ENCODE measurements at places on chromosomes 1 and 21. TPM values are rescaled to one million over a fixed set of nuclear protein-coding genes. Genes with fewer than 3 reads are reported as not detected.
A peak's percentile ranks its signal among the peaks of the same experiment; 100 is the strongest.

DNA sequence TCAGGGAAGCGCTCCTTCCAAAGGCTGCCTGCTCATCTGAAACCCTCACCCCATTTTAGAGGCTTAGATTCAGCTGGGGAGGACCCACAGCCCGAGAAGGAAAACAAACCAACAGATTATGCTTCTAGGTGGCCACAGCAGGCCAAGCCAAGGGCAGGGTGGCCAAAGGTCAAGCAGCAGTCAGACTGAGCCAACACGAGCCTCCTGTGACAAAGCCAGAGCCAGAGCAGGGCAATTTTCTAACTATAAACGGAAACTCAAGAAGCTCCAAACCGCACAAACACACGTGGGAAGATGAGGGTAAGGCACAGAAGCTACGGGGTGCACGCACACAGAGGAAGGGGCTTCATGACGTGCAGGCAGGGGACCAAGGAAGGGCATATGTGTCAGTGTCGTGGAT lies 64.1 kb downstream of the PLEKHA6 start:
- DNase-seq, result peak; percentile 88

DNA sequence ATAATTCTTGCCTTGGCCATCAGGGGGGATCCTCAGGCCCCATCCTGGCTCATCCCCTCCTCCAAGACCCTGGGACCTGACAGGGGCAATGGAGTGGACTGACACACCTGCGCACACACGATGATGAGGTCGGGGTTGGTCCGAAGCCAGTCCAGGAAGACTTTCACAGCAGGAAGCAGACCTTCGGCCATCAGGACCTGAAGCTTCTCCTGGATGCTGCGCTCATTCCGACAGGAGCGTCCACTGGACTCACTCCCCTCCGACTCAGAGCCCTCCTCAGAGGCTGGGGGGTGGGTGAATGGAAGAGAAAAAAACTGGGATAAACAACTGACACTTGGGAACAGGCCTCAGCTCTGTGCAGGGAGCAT lies 15.4 kb upstream of the PAQR6 start:
- DNase-seq, result no peak

DNA sequence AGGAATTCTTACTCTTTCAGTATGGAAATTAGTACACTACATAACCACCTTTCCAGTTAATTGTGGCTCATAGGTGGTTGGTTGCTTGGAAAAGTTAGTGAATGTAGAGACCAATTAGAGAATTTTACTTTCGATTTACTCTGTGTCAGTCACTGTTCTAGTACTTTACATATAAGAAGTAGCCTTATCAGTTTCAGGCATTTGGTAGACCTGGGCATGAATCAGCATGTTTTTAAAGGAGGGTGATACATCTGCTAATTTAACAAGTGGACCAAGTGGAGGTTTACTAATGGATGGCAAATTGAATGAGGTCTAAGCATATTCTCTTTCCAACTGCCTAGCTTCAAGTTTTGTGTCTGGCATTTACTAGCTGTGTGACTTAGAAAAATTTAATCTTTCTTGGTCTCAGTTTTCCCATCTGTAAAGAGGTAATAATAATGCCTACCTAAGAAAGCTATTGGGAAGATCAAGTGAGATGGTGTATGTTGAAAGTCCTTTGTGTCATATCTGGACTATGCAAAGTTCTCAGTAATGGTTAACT lies 1158.6 kb downstream of the PLA2G4A start:
- DNase-seq, result no peak

Gene LMOD1
- total RNA-seq, result 0.13 TPM

- DNase-seq, result no peak
Measured at GRCh38 chr1:178048883-178049282, 45.0 kb upstream of the RASAL2 start.

DNA sequence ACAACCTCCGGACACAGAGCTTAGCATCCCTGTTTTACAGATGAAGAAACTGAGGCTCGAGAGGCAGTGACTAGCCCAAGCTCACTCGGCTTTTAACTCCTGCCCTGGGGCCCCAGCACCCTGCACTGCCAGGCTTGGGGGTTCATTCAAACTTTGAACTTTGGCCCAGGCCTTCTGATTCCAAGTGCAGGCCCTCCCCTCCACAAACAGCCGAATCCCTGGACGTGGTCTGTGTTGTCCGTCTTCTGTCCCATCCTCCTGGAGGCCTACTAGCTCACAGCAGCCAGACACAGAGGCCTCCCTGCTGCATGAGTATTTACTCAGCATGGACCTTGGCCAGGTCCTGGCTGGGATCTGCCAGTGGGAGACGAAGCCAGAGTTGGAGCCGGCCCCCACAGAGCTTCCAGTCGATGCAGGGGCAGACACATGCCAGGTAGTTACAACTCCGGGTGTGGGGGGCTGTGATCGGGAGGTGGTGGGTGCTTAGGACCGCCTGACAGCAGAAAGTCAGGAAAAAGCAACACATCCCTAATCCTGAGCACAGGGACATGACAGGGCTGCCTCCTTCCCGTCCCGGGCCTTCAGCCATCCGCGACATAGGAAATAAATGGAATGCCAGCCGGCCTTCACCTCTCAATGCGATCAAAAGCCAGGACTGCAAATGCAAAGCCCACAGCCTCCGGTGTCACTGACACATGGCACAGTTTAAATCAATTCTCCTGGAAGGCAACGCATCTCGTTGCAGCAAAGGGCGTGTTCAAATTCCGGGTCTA lies 7.4 kb downstream of the IFFO2 start:
- no peak for DNase-seq

Gene IQCC
- 2.3 TPM for total RNA-seq

Gene LHX8
- total RNA-seq, result not detected

DNA sequence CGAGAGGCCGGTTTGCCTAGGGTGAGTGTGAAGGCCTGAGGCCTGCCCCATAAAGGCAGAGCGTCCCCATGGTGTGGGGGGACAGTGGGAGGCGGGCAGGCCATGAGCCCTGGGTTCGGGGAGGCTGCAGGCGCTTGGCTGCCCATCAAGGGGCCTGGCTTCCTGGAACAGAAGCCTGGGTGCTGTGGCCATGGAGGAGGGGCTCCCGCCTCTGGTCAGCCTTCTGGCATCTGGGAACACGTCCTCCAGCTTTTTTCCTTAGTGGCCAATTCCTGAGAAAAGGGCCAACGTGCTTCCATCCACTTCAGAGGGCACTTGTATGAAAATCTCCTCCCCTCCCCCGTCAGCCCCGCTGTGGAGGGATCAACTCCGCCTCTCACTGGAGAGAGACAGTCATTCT lies 58.7 kb downstream of the PRDM16 start:
- DNase-seq, result no peak

DNA sequence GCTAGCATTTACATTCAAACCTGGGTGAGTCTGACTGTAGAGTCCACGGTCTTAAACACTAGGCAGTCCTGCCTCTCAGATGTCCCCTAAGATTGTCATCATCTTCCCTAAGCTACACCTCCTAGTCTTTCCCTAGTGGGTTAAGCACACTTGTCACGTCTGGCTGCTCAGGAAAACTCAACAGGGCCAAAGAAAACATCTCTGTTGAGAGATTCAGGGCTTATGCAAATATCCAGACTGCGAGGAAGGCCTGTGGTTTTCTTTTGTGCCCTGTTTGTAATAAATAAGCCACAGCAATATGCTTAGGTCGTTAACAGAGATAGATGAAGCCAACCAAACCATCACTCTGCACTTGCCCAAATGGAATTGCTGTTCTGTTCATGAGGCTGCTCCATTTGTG lies 472.6 kb upstream of the DEPDC1 start:
- no peak for DNase-seq

DNA sequence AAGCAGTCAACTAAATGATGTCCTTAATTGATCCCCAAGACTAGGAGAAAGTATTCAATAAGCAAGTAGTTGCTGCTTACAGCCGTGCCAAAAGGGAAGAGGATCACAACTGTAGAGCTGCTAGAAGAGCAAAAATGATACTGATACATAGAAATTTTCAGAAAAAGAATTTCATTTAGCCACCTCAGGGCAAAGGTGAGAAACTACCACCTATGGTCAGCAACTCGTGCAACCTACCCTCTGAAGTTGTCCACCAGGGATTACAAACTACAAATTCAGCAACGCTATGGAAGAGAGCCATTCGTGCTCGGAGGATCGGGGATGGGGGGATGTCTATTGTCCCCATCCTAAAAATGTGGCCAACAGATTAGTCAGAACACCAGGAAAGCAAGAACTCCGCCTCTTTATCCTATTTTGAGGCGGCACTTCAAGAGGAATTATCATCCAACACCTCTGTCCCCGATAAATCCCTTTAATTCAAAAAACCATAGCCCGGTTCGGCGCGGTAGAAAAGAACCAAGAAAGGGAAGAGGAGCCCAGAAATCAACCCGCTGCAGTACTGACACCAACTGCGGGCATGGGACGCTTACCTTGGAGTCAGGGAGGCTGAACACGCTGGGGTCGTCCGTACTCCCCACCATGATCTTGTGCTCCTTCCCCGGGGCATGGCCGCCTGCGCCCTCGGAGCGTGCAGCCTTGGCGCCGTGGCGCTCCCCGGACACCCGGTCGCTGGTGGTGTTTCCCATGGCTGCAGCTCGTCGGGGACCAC lies 687 bp downstream of the PRKAB2 start:
- DNase-seq, result no peak

GRCh38 chr1:6586404-6586816 lies 6.6 kb downstream of the ZBTB48 start:
- DNase-seq, result no peak

Gene GSTM1
- 1.1 TPM for total RNA-seq

DNA sequence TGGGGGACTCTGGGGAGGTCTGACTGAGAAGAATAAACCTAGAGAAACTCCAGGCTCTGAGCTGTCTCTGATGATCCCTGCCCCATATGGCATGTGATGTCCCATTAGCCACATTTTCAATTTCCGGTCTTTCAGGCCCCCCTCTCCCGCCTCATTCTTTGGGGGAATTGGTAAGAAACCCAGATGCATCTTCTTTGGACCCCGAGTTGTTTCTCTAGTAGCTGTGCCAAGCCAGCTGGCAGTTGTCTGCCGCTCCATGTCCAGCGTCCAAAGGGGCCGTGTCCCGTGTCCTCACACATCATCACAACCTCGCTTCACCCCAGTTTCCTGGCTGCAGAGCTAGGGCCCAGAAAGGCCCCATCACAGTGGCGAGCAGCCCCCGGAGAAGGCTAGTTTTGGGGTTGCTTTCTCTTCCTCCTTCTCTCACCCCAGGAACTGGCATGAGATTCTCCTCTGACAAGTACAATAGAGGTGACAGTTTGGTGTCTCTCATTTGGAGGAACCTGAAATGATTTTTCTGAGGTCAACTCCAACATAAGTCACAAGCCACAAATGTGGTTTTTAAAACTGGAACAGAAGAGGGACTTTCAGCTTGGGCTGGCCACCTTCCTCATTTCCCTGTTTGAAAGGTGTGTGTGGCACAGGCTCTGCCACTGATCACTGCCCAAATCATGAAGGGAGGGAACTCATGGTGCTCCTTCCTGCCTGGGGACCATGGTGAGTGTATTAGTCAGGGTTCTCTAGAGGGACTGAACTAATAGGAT lies 6.4 kb upstream of the GPR157 start:
- DNase-seq, result no peak

Gene CA6
- total RNA-seq, result not detected

DNA sequence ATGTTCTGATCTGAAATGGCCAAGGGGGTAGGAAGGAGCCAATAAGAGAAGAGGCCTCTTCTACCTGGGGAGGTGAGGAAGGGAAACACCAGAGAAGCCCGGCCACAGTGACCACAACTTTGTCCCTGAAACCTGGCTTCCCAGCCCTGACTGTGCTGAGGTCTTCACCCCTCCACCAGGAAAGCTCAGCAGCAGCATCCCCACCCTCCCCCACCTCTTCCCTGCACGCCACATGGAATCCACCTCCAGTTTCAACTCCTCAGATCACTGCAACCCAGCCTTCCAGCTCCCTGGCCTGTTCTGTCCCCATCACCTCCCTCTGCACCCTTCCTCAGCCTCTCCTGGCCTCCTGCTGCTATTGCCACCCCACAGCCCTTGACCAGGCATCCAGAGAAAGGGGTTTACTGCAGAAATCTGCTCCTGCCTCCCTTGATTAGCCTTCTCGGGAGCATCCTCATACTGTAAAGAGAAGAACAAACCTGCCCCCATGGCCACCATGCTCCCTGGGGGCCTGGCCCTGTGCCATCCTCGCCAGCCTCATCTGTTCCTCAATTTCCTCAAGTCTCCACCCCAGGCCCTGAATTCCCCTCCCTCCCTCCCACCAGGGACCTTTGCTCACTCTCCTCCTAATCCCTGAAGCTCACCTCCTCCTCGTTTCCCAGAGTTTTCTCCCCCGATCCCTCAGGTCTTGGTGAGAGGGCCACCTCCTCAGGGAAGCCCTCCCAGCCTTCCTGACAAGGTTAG lies 450.9 kb downstream of the MATN1 start:
- no peak for DNase-seq

GRCh38 chr1:201444792-201445191 lies 23.3 kb upstream of the TNNI1 start:
- no peak for DNase-seq

DNA sequence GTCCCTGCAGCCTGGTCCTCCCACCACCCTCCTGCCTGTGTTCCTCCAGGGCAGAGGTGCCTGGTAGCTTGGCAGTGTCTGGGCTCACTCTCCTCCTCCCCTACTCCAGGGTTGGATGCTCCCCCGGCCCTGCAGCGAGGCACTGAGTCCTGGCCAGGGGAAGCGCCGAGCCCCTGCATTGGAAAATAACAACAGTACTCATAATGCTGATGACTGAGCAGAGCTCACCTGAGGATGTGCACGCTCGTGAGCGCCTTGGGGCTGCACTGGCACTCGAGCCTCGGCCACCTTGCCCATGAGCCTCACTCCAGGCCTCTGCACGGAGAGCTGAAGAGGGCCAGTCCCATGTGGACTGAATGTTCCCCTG lies 6.0 kb upstream of the ACTRT2 start:
- DNase-seq, result no peak

- no peak for DNase-seq
Measured at GRCh38 chr1:938711-939489, 15.2 kb downstream of the SAMD11 start.

DNA sequence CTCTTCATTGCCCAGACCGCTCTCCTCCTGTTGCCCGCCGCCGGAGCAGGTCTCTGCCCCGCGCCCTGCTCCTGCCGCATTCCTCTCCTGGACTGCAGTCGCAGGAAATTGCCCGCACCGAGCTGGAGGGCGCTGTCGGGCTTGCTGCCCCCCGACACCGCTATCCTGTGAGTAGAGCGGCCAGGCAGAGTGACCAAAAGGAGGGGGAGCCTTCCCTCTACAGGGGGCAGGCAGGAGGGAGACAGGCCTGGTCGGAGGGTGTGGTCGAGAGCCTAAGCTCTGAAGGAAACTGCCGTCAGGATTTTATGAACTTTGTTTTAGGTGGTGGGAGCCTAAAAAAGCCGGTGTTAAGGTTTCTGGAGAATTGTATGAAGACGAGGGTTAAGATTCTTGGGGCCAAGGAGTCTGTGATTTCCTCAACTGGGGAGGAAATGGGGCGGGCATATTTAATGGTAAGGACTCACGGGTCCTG lies 517 bp downstream of the LRIG2 start:
- peak; percentile 62 for DNase-seq

DNA sequence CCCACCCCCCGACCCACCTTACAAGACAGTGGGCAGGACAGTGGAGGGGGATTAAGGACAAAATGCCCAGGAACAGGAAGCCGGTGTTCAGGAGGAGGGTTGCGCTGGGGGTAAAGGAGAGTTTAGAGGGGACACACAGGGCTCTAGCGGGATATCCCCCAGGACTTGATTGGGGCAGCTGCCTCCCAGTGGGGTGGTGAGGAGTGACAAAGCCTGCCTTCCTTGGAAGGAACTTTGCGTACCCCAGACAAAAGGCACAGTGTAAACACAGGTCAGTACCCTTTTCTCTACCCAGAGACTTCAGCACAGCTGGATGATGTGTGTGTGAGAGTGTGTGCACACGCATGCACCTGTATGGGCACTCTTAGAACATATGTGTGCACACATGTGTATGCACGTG lies 51.7 kb upstream of the BCAR3 start:
- no peak for DNase-seq
